ENCODE measurements at places on chromosomes 5 and 9.

DNA sequence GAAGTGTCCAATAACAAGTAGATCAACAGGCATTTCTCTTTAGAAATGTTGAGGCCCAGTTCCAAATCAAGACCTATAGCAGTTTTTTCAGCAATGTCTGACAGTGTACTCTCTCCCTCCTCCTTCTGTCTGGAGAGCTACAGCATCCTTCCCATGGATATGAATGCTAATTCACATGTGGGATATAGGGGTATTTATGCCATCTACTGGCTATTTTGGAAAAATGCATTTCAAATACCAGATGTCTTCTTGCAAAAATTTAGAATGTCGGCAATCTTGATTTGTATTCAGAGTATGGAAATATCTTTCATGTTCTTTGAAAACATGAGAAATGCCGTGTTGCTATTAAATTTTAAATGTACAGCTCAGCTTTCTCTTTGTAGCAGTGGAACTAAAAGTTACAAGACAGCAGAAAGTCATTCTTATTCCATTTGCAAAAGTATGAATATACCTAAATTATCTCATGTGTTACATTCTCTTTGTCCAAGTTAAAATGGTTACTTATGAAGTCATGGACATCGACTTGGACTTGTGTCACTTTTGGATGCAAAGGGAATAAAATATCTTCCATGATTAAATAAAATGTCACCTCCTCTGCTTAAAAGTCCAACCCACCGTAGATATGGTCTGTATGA is 647.8 kb downstream of the TAF11L14 start:
- H3K27me3 ChIP-seq: no peaks in the 10 kb centered on the region
- no peaks in the 10 kb centered on the region for H3K36me3 ChIP-seq
- H3K27ac ChIP-seq: no peak overlapping the region
- no peaks in the 10 kb centered on the region for H3K4me1 ChIP-seq

GRCh38 chr9:113886026-113886369 is 9.9 kb downstream of the ZNF618 start:
- H3K4me3 ChIP-seq: peak overlapping the region; percentile 11
- peaks cover 5% of the 10 kb centered on the region for H3K36me3 ChIP-seq
- H3K27ac ChIP-seq: peak overlapping the region; percentile 74
- no peaks in the 10 kb centered on the region for H3K27me3 ChIP-seq
- peaks cover 43% of the 10 kb centered on the region for H3K4me1 ChIP-seq

- H3K4me3 ChIP-seq: no peak overlapping the region
- no peaks in the 10 kb centered on the region for H3K27me3 ChIP-seq
- H3K36me3 ChIP-seq: no peaks in the 10 kb centered on the region
- no peak overlapping the region for H3K27ac ChIP-seq
These were observed 338.4 kb upstream of the TRPC7 start for GRCh38 chr5:136703706-136704105.

DNA sequence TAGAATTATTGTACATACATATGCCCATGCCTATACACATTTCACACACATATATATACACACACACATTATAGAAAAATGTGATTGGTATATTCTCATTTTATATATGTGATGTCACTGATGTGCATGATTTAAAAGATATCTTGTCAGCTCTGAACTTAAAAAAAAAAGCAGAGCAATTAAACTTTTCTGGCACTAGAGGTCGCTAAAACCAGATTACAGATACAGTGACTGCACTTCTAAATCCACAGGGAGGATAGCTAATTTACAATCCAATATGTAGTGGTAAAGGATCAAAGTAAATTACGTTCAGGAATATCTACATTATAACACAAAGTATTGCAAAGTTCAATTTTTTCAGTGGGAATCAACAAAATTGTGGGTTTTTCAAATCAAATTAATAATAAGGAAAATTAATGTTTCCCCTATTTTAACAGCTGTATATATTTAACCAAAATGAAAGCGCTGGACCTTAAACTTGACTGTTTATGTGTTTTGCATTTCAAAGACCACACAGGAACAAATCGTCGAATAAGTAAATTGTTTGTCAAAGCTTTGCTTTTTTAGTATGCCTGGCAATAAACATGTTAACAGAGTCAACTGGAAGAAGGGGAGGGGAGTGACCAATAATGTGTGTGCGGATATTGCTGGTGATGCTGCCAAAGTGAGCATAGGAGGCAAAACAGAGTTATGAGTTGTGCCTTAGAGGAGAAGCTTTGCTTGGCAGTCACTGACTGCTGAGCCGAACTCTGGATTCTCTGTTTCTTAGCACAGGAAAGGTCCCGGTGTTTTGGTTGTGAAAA is 1201.4 kb upstream of the C9orf72 start:
- H3K4me3 ChIP-seq: no peak overlapping the region
- H3K4me1 ChIP-seq: no peaks in the 10 kb centered on the region
- no peaks in the 10 kb centered on the region for H3K36me3 ChIP-seq
- no peaks in the 10 kb centered on the region for H3K27me3 ChIP-seq

GRCh38 chr9:89794918-89795317 is 190.1 kb downstream of the GADD45G start:
- H3K4me3 ChIP-seq: no peak overlapping the region
- no peaks in the 10 kb centered on the region for H3K36me3 ChIP-seq
- H3K27me3 ChIP-seq: no peaks in the 10 kb centered on the region
- no peaks in the 10 kb centered on the region for H3K4me1 ChIP-seq
- DNase-seq: no peak
